ENCODE measurements at places on chromosomes 4 and X.
A peak's percentile ranks its signal among the peaks of the same experiment; 100 is the strongest.

DNA sequence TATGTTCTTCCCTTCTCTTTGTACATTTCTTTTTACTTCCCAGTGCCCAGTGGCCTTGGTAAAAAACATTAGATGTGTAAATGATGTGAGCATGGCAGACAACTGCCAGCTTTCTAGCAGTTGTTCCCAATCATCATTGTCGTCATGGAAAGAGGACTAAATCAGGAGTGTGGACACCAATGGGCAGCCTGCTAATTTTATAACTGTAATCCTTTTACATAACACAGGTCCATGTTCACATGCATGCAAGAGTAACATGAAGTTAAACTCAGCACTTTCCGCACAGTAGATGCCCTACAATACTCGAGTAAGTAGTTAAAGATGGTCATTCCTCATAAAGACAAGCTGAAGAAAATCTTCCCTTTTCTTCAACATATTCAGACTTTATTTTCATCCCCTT, 23.4 kb upstream of the G3BP2 start:
- no peak for DNase-seq

GRCh38 chrX:140815868-140816267, 106.3 kb downstream of the LINC00632 start:
- DNase-seq, result no peak

DNA sequence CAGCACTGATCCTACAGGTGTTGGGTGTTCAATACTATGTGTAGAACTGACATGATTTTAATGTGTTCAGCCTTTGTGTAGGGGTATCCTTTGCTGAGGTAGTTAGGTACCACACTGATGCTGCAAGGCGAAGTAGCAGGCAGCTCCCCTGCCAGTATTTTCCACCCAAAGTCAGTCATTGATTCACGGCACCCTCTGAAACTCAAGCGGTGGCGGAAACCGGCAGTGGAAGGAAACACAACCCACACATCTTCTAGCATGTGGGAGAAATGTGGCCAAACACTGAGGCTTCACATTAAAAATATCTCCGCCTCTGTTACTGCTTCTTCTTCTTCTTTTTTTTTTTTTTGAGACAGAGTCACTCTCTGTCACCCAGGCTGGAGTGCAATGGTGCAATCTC, 126.3 kb downstream of the AASDH start:
- DNase-seq, result peak; percentile 48

- no peak for DNase-seq
Measured at GRCh38 chrX:54194982-54195588, 12.0 kb upstream of the FAM120C start.

GRCh38 chrX:34873500-34874225, 68.9 kb upstream of the FAM47B start:
- no peak for DNase-seq

DNA sequence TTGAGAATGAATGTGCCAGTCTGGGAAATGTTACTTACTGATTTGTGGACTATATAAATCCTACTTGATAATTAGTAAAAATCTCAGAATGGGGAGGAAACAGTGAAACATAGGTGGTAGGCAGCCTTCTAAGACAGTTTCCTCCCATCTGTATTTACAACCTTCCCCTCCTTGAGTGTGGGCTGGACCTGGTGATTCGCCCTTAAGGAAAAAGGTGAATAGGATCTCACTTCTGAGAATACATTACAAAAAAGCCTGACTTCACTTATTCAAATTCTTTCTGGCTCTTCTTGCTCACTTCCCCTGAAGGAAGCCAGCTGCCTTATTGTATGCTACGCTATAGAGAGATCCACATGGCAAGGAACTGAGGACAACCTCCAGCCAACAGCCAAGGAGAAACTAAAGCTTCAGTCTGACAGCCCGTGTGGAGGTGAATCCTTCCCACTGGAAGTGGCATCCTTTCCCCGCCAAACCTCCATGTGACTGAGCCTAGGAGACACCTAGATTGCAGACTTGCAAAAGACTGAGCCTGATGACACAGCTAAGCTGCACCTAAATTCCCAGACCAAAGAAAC, 585.0 kb downstream of the STPG2 start:
- no peak for DNase-seq

GRCh38 chrX:136802515-136802914, 21.8 kb upstream of the ARHGEF6 start:
- DNase-seq, result no peak

DNA sequence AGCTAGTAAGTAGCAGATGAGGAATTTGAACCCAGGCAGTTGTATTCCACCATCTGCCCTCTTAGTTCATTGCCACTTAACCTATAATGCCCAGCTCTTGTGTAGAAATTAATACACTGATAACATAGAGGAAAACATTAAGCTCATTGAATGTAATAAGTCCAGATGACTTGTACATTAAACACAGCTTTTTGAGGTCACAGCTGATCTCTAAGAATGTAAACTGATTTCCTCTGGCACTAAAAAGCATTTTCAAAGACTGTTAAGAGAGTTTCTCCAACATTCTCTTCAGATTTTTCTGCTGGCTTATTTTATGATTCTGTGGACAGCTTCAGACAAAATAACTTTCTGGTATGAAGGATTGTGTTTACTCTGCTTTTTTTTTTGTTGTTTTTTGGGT, 42.7 kb downstream of the HPRT1 start:
- no peak for DNase-seq

- DNase-seq, result no peak
Measured at GRCh38 chrX:31547816-31548215, 476.0 kb upstream of the FTHL17 start.

DNA sequence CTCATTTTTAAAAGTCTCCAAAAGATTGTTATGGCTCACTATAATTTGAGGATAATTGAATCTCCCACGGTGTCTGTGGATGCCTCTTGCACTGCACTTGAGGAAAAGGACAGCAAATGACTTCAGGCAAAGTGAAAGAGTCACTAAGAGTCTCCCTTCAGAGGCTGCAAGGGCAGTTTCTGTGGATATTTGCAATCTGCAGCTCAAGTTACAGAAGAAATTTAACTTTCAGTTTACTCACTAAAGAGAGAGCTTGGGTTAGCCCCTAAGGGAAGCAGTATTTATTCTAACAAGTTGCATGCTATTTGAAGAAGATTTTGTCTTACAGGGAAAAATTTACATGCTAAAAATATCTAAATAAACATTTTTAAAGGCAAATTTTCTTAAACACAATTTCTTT, 912.0 kb upstream of the TENM3 start:
- no peak for DNase-seq

- DNase-seq, result no peak
Measured at GRCh38 chrX:136076942-136077341, 70.4 kb upstream of the FHL1 start.

GRCh38 chr4:7656244-7656800, 221.6 kb upstream of the PSAPL1 start:
- no peak for DNase-seq

DNA sequence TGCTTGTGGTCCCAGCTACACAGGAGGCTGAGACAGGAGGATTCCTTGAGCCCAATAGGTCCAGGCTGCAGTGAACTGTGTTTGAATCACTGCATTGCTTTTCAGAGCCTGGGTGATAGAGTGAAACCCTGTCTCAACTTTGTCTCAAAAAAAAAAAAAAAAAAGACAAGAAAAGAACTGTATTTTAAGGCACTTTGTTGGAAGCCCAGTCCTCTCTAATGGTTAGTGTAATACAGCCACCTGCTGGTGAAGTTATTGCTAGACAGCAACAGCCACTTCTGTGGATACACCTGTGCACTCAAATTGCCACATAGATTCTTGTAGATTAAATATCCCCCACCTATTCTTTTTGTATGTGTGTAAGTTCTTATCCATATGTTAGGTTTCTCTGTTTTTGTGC, 10.1 kb upstream of the FGG start:
- DNase-seq, result peak; percentile 49

DNA sequence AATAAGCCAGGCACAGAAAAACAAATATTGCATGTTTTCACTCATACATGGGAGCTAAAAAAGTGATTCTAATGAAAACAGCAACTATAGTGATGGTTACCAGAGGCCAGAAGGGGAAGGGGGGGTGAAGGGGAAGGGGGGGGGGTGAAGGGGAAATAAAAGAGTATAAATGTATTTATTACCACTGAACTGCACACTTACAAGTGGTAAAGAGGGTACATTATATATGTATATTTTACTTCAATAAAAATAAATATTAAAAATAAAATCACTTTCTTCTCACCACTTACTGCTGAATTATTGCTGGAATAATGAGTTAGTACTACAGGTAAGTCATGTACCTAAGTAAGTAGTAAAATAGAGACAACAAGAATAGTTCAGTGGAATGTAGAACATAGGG, 2.1 kb upstream of the VCX3B start:
- no peak for DNase-seq

DNA sequence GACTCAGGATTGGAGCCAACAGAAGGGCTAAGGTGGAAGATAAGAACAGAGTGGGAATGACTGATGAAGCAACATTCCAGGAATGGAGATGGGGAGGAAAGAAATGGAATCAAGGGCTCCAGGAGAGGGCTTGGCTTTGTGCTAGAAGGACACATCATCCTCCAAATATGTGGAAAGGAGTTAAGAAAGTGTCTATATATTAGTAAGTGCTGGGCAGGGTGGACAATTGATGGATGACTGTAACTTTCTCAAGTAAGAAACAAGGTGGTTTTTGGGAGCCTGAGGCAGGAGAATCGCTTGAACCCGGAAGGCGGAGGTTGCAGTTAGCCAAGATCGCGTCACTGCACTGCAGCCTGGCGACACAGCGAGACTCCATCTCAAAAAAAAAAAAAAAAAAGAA, 71.6 kb upstream of the NFKB1 start:
- no peak for DNase-seq

DNA sequence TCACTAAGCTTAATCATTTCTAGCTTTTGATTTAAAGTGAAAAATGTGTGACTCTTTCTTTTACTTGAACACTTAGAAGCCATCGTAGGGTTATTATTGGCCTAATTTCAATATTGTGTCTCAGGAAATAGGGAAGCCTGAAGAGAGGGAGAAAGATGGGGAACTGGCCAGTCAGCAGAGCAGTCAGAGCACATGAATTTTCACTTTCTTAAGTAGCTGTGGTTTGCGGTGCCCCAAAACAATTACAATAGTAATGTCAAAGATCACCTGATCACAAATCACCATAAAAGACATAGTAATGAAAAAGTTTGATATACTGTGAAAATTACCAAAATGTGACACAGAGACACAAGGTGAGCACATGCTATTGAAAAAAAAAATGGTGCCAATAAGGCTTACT, 45.5 kb downstream of the CENPC start:
- DNase-seq, result no peak

DNA sequence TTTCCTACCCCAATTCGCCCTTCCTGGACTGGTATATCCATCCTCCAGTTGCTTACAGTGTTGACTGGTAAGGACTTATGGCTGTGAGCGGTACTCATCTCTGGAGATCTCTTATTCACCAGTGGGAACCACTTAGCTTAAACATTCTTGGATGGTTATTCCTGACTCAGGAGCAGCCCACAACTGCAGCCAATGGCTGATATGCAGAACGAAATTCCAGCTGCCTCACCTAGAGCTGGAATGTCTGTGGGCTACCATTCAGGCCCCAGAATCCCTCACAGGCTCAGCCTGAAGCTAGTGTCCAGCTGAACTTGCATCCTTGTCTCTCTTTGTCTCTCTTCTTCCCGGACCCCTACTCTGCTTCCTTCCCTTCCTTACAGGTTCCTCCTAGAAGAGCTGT, 138.9 kb upstream of the SMIM31 start:
- no peak for DNase-seq

DNA sequence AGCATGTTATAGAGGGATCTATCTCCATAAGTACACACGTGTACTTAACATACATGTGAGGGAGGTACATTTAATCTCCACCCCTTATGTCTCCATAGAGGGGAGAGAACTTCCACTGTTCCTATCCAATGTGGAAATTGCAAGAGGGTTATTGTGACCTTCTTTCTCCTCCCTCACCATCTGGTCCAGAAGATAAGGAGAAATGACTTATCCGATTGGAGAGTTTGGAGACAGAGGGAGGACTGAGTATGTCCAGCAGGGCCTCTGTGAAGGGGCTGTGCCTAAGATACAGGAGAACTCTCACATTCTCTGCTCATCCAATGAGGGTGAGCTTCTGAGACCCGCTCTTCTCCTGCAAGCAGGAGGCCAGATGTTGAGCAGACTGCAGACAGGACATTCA, 113.1 kb downstream of the QDPR start:
- no peak for DNase-seq

- DNase-seq, result no peak
Measured at GRCh38 chr4:120841580-120841979, 80.9 kb downstream of the PRDM5 start.

DNA sequence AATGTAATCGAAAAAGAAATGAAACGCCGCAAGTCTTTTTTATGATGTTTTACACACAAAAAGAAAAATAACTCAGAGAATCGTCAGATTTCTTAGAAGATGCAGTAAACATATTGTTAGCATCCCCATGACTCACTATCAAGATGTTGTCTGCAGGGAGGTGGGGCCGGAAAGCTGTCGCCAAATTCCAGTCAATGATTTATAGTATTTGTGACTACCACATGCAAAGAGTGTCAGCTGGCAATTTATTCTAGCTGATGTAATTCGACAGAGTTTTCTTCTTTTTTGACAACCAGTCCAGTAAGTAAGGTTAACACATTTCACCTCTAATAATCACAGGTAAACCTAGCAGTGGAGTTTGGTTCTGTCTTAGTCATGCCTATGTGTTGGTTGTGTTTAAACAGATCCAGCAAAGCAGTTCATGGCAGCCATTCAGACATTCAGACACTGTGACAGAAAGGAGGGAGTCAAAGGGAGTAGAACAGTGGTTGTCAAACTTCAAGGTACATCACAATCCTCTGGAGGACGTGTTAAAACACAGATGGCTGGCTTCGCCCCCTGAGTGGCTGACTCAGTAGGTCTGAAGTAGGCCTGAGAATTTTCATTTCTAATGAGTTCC, 19.8 kb upstream of the PPP1R2C start:
- no peak for DNase-seq

GRCh38 chrX:72394518-72395170, 88.9 kb upstream of the CITED1 start:
- DNase-seq, result no peak

GRCh38 chr4:99180382-99181070, 36.4 kb upstream of the ADH4 start:
- DNase-seq, result no peak

- DNase-seq, result no peak
Measured at GRCh38 chr4:163515198-163515597, 20.7 kb downstream of the TMA16 start.

DNA sequence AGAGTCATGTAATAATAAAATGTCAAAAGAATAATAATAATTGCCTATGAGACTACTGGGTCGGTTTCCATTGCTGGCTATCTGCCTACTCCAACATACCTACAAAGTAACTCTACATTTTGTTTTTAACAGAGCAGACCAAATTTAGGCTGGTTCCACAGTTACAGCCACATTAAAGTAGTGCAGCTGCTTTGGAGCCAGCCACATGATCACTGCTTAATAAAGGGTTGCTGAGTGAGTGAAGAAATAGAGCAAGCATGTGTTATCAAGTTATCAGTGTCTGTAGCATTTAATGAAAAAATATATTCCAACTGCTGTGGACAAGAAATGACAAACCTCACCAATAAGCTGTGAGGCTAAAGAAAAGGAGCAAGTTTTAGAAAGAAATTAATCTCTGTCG, 782.3 kb downstream of the PCDH18 start:
- no peak for DNase-seq

Data from activated CD4-positive, alpha-beta T cell treated with anti-CD3 and anti-CD28 coated beads, Interleukin-10, Interleukin-2, amounts not matched to agents 100 ng/mL and 50 ng/mL, durations not matched to agents 16 hours and 8 hours (primary cell).